NCI-H2029 (cell line): ENCODE measurements at places on chromosomes 6 and 20.

- peak; percentile 34 for DNase-seq
Measured at GRCh38 chr6:4644996-4645395, 131.2 kb upstream of the CDYL start.

- no peak for DNase-seq
Measured at GRCh38 chr20:9608639-9609340, 94.4 kb downstream of the LAMP5 start.

DNA sequence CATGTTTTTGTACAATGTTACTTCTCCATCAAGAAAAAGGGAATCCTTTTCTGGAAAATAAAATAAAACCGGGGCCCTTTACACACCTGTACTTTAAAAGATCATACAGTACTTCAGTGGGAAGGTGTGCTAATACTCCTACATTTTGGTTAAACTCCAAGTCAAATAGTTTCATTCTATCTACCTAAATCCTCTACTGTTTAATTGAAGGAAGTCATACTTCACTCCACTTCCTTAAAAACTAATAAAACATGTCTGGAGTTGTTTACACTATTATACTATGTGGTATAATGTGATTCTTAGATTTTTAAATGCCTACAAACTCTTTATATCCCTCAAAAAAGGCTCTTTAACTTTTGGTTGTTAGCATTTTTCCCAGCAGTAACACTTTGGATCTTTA, 18.6 kb upstream of the HBS1L start:
- no peak for DNase-seq

- no peak for DNase-seq
Measured at GRCh38 chr6:134821928-134822864, 127.7 kb downstream of the ALDH8A1 start.

GRCh38 chr6:15410126-15410391, 164.2 kb downstream of the JARID2 start:
- DNase-seq, result no peak

- DNase-seq, result no peak
Measured at GRCh38 chr6:164982389-164982788, 327.0 kb downstream of the C6orf118 start.

- DNase-seq, result no peak
Measured at GRCh38 chr6:39678914-39679313, 46.3 kb downstream of the KIF6 start.

GRCh38 chr20:9409981-9410380, 104.4 kb upstream of the LAMP5 start:
- no peak for DNase-seq

DNA sequence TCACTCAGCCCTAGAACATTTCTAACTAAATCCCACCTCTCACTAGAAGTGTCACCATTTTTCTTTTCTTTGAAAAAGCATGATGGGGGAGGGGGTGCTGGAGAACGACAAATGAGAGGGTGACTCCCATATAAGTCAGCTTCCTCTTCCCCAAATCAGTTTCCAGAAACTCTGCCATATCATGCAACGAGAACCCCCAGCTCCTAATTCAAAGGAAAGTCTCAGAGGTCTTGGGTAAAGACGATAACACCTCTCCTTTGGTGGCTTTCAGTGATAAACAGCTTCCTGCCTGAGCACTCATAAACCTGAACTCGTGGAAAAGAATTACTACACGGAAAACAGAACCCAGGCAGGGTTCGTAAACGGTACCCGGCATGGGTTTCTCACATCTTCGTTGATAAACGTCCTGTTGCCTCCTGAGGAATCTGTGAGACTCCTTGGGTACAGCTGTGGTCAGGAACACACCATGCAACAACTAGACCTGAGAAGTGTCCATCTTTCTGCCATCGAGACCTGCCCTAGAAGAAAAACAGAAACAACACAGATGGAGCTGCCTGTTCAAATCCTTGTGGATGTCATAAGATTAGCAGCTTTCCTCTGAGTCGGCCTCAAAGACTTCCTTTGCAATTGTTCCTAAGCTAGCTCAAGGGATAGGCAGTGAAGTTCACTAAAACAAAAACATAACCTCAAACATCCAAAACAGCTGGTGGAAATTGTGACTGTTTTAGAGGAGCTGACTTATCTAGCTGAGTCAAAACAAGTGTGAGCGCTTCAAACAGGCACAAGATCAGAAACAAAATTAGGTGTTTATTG, 185.8 kb upstream of the PRDM1 start:
- no peak for DNase-seq
